ENCODE measurements at places on chromosomes 4 and X. TPM values are rescaled to one million over a fixed set of nuclear protein-coding genes. Genes with fewer than 3 reads are reported as not detected.

DNA sequence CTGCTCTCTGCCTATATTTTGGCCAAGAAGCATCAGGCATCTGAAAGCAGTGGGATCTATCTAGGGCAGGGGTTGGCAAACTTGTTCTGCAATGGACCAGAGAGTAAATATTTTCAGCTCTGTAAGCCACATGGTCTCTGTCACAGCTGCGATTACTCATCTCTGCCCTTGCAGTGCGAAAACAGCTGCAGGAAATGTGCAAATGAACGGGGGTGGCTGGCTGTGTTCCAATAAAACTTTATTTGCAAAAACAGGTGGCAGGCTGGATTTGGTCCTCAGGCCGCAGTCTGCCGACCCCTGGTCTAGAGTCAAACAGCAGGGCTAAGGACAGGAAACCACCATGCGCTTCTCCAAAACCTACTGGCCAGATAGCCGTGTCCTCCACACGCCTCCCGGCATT is 48.6 kb downstream of the ACOX3 start:
- DNase-seq, result no peak

- no peak for DNase-seq
Measured at GRCh38 chr4:184457535-184458249, 16.7 kb downstream of the IRF2 start.

- DNase-seq, result no peak
Measured at GRCh38 chrX:78532363-78532762, 126.8 kb downstream of the RTL3 start.

DNA sequence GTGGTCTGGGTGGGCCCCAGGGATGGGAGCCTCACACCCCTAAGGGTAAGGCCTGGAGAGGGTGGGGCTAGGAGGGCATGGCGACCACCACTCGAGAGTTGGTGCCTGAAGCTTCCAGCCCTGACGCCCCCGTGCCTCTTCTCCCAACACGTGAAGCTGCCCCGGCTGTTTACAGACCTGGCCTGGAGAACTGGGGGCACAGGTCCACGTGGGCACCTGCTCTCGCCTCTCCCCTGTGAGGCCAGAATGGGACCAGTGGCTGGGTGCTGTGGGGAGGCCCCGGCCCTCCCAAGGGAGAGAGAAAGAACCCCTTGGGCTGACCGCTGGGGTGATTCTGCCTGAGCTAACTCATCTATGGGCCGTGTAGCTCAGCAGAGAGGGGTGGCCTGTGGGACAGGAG is 15.5 kb downstream of the NAT8L start:
- DNase-seq, result no peak

- no peak for DNase-seq
Measured at GRCh38 chr4:53676402-53676871, 85.2 kb upstream of the LNX1 start.

GRCh38 chr4:105387466-105387865 is 86.4 kb downstream of the PPA2 start:
- no peak for DNase-seq

- no peak for DNase-seq
Measured at GRCh38 chrX:144334577-144334976, 450.7 kb downstream of the UBE2NL start.

- DNase-seq, result no peak
Measured at GRCh38 chrX:115260330-115260729, 26.4 kb upstream of the LRCH2 start.

GRCh38 chrX:53294024-53294648 is 12.8 kb upstream of the IQSEC2 start:
- no peak for DNase-seq

GRCh38 chr4:110372485-110372884 is 103.5 kb upstream of the ENPEP start:
- DNase-seq, result no peak

DNA sequence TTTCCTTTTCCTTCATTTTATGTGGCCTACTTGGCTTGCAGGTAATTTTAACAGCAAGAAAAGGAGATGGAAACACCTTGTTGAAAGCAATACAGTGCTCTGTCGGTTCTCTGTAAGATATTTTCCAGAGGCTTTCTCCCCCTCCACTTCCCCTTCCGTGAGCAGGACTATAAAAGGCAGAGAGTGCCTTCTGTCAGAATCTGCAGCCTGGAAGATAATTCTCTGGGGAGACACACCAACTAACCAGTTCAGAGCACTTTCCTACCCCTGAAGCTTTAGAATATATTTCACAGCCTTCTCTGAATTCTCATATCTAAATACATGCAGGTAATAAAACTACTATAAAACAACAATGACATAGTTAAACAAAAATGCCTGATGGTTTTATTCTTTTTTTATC is 141.1 kb downstream of the IDS start:
- no peak for DNase-seq

- DNase-seq, result no peak
Measured at GRCh38 chrX:49308604-49309269, 5.3 kb downstream of the GAGE10 start.

- DNase-seq, result no peak
Measured at GRCh38 chr4:133866328-133866699, 335.3 kb downstream of the PABPC4L start.

- DNase-seq, result no peak
Measured at GRCh38 chr4:11223311-11223710, 205.4 kb downstream of the HS3ST1 start.

- no peak for DNase-seq
Measured at GRCh38 chr4:71009890-71010588, 16.6 kb downstream of the DCK start.

DNA sequence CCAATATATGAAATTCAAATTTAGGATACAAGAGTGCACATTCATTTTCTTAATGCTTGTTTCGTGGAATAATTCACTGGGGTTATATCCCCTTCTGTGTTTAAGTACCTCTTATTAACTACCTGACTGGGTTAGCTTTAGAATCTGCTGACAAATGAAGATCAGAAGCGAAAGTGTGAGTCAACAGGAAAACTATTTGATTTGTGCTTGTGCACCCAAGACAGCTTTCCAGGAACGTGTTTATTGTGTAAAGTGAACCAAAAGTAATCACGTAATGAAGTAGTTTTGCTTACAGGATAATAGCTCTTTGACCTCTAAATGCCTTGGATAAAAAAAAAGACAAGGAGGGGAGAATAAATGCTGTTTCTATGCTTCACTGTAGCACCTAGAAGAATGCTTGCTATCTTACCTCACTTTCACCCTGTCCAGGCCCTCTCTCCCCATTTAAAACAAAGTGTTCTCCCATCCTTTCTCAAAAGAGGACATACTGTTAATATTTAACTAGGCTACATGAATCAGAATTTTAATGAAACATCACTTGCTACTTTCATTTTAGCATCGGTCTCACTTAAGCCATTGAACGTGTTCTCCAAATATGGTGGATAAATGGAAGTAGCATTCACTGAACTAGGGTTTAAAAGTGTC is 141.9 kb downstream of the THOC2 start:
- no peak for DNase-seq

GRCh38 chr4:127968586-127968985 is 3.4 kb downstream of the ABHD18 start:
- no peak for DNase-seq

DNA sequence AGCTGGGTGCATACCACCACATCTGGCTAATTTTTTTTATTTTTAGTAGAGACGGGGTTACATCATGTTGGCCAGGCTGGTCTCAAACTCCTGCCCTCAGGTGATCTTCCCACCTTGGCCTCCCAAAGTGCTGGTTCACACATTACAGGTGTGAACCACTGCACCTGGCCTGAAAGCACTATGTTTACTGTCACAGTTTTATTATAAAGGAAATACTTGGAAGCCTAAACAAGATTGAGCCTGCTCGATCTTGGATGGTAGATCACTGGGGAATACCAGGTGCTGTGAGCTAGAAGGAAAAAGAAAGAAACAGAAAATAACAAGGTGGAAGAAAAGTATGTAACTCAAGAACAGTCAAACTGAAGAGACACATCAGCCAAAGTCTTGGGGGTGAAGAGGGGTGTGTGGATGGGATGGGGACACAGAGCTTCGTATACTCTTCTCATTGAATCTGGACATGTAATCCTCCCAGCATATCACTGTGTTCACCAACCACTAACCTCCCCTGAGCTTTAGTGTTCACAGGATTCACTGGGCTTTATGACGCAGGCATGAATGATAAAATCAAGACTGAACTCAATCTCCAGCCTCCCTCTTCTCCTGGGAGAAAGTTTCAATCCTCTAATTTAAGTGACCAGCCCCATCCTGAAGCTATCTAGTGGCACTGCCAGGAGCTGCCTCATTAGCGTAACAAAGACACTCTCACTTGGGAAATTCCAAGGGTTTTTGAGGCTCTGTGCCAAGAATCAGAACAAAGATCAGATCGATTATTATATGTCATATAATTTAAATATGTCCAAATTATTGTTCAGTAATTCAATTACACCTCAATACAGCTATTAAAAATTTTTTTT is 40.9 kb downstream of the PDS5A start:
- DNase-seq, result no peak

GRCh38 chr4:163558539-163559044 is 64.1 kb downstream of the TMA16 start:
- DNase-seq, result no peak

GRCh38 chr4:127501103-127501502 is 131.7 kb upstream of the INTU start:
- no peak for DNase-seq

DNA sequence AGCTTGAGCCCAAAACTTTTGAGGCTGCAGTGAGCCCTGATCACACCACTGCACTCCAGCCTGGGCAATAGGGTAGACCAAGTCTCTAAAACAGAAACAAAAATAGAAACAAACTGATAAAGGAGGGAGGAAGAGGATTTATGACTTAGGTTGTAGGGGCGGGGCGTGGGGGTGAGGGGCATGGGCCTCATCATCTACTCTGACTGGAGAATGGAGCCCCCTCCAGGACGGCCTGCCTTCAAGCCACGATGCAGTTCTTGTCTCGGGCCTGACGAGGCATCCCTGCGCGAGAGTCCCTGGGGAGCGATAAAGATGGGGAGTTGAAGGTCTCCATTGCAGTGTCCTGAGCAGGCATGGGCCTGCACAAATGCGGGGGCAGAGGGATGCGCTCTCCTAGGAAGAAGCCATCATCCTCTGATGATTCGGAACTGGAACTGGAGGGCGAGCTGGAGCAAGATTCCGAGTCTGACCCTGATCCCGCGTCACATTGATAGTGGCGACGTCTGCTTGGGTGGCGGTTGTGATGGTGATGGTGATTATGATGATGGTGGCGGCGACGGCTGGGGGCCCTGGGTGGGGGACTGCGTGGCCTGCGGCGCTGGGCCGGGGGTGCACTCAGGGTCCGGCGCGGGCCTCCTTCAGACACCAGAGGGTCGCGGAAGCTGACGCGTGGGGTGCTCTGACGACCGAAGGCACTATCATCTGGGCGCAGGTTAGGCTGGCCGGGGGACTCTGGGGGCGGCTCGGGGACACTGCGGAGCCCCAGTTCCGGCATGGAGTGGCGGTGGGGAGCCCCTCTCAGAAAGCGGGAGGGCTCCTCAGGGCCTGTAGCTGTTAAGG is 4.0 kb downstream of the PLP2 start:
- no peak for DNase-seq

GRCh38 chr4:24279911-24280375 is 304.4 kb downstream of the DHX15 start:
- no peak for DNase-seq

DNA sequence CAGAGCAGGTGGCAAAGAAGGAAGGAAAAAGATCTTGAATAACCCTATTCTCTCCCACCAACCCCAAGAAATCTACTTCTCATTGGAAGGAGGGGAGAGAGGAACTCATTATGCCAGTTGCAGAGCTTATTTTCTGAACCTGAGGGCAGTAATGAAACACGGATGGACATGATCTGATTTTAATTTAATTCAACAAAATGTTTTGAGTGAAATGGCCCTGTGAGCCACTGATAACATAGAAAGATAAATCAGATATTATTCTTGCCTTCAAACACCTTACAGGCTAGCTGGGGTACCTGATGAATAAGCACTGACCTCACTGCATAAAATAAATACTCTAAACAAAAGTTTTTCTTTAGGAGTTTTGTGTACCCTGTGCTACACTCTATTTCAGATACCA is 30.3 kb downstream of the DAPP1 start:
- no peak for DNase-seq

DNA sequence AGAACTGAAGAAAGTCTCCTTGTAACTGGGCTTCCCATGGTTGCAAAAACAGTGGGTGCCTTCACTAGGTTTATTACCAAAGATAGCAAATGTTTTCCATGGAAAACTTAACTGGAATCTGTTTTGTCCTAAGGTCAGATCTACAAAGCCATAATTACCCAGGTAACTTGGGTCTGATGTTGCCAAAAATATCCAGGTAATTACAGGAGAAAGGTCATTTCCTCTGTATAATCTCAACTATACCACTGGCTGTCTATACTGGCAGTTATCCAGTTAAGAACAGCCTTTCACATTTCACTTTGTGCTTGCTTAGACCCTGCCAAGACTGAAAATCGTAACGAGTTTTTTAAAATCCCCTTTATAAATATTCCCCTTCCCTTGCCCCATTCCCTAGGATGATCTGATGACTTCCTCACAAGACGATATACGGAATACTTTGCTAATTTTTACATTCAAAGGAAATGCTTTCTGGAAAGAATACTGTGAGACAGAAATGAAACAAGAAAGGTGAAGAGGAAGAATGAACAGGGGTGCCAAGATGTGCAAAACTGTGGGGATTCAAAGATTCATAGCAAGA is 105.5 kb downstream of the MAML3 start:
- DNase-seq, result no peak

DNA sequence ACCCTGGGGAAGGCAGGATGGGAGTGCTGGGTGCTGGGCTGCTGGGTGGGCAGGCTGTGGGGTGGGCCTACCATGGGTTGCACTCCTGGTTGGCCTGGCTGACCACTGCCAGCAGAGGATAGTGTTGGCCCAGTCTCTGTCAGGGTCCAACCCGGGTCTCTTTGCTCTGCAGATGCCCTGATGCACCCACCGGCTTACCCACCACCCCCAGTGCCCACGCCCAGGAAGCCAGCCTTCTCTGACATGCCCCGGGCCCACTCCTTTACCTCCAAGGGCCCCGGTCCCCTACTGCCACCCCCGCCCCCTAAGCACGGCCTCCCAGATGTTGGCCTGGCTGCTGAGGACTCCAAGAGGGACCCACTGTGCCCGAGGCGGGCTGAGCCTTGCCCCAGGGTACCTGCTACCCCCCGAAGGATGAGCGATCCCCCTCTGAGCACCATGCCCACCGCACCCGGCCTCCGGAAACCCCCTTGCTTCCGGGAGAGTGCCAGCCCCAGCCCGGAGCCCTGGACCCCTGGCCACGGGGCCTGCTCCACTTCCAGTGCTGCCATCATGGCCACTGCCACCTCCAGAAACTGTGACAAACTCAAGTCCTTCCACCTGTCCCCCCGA is 14.2 kb upstream of the ADD1 start:
- no peak for DNase-seq

- DNase-seq, result no peak
Measured at GRCh38 chr4:174461466-174462106, 60.7 kb downstream of the HPGD start.

Gene RIPPLY1
- not detected for total RNA-seq

Gene MTNR1A
- total RNA-seq, result not detected

Gene ARSD
- total RNA-seq, result 19.6 TPM

Gene TEC
- total RNA-seq, result 3.8 TPM

Gene OTUD6A
- not detected for total RNA-seq

Gene TTC29
- total RNA-seq, result not detected

Gene GLRA3
- total RNA-seq, result not detected

Gene SLC35A2
- 22.3 TPM for total RNA-seq

Gene TMPRSS11D
- 165 TPM for total RNA-seq

Gene DMP1
- total RNA-seq, result not detected

Gene SPANXN4
- total RNA-seq, result not detected

Gene NAA11
- total RNA-seq, result not detected

Gene DGKQ
- 9.5 TPM for total RNA-seq

Gene YIPF7
- total RNA-seq, result not detected

Gene VCX3B
- not detected for total RNA-seq

Gene HTR2C
- total RNA-seq, result not detected

Gene TAF9B
- total RNA-seq, result 25.2 TPM

All from esophagus squamous epithelium (tissue), 5 donors.